ENCODE measurements at places on chromosomes 3 and 15.

- no peak for DNase-seq
These were observed 6.6 kb upstream of the MUC4 start for GRCh38 chr3:195818301-195818700.

DNA sequence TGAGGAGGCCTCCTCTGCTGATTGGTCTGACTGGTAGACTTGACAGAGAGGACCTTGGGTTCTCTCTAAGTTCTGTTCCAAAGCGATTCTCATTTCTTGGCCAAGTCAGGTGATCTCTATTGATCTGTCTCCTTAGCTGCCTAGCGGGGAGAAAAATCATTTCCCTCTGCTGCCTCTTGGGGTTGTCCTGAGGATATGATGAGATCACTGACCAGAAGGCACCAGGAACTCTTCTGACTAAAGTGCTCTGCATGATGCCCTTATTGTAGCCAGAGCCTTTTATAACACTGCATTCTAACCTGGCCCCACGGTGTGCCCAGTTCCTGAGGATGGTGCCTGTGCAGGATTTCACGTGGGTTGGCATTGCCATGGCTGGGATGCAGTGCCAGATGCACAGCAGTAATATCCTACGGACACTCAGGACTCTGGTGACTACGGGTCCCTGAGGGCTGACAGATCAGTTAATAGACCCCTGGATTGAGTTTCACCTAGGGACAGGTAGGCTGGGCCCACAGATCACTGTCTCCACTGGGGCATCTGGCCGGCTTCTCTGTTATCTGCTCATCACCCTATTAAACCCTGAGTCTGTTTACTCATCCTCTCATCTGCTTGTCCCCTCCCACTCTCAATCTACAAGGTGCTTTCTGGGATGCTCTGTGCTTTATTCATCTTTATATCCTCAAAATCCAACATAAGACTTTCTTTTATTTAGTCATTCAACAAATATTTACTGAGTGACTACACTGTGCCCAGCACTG, 3.9 kb upstream of the HEG1 start:
- DNase-seq = no peak

DNA sequence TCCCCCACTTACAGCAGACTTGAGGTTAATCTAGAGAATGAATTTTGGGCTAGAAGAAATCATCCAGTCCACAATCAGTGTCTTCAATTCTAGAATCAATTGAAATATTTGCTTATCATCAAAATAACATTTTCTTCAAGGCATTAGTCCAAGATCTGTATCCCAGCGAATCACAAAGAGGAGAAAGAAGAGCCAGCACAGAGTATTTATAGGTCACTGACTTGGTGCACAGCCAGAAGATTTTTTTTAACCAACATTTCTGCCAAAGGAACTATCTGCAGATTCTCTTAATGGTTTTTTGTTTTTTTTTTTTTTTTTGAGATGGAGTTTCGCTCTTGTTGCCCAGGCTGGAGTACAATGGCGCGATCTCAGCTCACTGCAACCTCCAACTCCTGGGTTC, 178.2 kb downstream of the TNIK start:
- no peak for DNase-seq

- no peak for DNase-seq
These were observed 774 bp downstream of the IMP3 start for GRCh38 chr15:75639191-75639708.

DNA sequence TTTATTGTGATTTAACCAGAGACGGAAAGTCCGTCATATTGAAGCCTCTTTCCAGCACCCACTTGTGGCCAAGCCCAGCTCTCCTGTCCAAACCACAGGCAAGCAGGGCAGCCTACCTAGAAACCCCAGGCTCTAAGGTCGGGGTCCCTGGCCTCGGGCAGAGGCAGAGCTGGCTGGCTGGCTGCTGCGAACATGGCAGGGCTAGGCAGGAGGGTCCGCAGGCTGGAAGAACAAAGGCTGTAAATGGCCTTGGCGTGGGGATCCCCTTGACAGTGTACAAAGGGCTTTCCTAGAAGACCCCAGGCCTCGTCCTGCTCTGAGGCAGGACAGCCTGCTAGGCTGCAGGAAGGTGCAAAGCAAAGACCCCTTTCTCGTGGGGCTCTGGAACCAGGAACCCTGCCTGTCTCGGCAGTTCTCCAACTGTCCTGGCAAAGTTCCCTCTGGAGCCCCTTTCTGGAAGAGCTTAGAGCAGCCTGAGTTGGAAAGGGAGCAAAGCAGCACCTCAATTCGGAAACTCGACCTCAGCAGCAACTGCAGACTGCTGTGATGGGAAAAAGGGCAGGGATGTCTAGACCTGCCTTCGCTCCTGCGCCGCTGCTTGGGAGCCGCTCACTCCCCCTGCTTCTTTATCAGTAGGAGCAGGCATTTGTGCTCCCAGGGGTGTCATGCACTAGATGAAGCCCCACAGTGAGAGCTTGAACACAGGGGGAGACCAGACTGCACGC, 8.5 kb downstream of the CALML4 start:
- no peak for DNase-seq

- DNase-seq = no peak
These were observed 249.9 kb upstream of the LRTM1 start for GRCh38 chr3:55177749-55178148.

GRCh38 chr3:125582707-125583106, 12.6 kb downstream of the OSBPL11 start:
- DNase-seq = no peak

DNA sequence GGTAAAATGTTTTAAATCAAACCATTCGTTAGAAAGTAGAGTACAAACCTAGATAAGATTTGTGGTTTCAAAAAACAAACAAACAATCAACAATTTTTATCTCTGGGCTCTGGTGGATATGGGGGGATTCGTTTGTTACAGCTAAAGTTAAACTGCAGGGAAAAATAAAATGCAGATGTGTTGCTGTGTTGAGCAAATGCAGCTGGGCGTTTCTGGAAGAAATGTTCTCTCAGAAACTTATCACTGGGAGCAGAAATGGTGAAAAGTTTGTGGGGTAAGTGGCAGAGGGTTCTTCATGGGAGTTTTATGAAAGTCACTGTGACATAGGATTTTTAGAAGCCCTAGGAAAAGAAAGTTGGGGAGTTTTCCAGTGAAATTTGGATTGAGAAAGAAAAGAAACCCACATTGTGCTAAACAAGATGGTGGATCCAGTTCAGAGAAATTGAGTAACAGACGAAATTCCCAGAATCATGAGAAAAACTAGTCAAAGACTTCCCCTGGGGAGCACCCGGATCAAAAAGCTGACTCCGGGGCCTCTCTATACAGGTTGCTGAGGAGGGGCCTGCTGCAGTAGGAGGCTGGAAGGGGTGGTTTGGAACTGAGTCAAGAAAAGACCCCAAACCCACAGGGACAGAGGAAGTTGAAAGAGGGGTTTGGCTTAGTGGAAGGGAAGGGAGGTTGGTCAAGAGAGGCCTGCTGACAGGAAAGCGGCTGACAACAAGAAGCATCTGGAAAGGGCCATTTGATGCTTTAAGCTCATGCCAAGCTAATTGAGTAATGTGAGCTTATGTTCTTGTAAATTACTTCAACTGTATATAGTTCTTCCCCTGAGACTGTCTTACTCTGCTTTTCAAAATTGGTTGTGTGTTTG, 108.7 kb downstream of the RARB start:
- no peak for DNase-seq

DNA sequence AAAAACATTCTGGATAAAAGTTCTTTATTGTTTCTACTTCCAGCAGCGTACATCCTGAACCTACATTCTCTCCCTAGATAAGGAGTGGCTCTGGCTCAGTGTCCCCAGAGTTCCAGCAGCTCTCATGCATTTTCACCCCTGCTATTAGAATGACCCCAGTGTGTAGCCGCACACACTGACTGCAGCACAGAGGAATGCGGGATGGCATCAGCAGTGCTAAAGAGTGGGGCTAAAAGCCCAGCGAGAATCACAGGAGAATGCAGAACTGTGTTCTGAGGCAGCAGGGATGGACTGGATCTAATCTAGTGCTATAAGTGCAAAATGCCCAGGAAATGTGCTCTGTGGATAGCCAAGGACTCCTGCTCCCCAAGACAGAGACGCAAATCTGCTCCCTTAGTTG, 66.4 kb upstream of the TJP1 start:
- DNase-seq = no peak

- DNase-seq = no peak
These were observed 5.3 kb upstream of the TYRO3 start for GRCh38 chr15:41553731-41554130.

- DNase-seq = no peak
These were observed 50.4 kb upstream of the CMSS1 start for GRCh38 chr3:99767291-99767690.

GRCh38 chr3:52317208-52318000, 1.3 kb downstream of the DNAH1 start:
- DNase-seq = no peak

DNA sequence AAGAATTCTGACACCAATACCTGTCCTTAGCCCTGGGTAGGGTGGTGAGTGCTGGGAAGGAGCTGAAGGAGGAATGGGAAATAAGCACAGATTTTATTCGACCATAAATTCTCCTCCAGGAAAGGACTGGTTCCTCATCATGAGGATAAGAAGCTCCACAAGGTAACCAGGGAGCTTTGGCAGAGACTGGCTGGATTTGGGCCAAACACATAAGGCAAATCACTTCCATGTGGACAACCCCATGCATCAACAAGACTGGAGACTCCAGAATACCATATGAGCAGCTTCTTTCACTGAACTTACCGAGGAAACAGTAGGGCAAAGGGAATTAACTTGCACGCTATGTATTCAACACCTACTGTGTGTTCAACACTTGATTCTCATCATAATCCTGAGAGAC, 312.5 kb downstream of the NTRK3 start:
- DNase-seq = no peak

GRCh38 chr3:38311476-38311875, 29.4 kb downstream of the SLC22A14 start:
- DNase-seq = peak; percentile 55

DNA sequence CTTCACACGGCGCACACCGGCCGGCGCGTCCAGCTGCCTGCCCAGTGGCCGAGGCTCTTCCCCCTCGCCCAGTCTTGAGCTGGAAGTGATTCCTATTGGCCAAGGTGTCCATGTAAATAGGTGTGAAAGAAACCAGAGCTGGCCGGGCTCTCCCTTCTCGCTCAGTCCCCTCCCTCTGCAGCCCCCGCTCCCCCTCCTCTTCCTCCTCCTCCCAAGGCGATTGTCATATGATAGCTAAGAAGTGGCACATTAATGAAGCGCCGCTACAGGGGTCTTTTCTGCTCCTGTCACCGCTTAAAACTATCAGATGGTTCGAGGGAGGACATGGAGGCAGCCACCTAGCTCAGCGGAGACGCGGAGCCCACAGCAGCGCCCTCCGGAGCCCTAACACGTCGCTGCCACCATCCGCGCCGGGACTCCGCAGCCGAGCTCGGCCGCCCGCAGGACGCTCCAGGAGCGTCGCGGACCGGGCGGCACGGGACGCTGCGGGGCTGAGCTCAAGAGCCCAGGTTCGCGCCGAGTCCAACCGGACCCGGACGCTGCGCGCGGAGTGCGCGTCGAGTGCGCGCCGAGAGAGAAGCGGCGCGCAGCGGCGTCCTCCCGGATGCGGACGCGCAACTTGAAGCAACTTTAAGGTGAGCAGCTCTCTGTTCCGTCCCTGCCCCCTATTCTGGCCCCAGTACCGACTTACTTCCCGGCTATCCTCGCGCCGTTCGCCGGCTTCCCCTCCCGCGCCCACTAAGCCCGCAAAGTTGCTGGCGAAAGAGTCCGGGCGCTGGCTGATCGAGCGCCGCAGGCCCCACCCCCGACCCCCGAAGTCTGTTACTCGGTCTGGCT, at the start of gene FOXB1:
Gene FOXB1 (plus strand): TSS at position 303 of the 837 bp plus-strand sequence. CDS start 653 bp downstream, outside the sequence.
- DNase-seq = no peak

DNA sequence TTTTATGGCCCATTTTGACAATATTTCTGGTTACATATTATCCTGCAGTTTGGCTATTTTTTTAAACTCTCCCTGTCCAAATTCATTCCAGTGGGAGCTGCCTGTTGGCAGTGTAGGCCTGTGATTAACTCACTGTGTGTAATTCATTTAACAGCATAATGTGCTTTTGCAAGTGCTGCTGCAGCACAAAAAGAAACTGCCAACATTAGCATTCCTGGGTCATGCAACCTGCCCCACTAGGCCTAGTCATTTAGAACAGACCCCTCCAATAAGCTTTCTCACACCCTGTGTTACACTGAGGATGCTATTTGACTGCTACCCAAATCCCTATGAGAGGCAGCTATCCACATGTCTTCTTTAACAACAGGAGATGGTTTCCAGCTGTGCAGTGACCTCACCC, 251.2 kb upstream of the UBE2E2 start:
- no peak for DNase-seq

GRCh38 chr3:139646512-139646911, 31.3 kb downstream of the NMNAT3 start:
- no peak for DNase-seq

- no peak for DNase-seq
These were observed 31.1 kb downstream of the ACAN start for GRCh38 chr15:88834211-88834812.

- DNase-seq = no peak
These were observed 367.5 kb upstream of the ZNF385D start for GRCh38 chr3:22118542-22118941.

DNA sequence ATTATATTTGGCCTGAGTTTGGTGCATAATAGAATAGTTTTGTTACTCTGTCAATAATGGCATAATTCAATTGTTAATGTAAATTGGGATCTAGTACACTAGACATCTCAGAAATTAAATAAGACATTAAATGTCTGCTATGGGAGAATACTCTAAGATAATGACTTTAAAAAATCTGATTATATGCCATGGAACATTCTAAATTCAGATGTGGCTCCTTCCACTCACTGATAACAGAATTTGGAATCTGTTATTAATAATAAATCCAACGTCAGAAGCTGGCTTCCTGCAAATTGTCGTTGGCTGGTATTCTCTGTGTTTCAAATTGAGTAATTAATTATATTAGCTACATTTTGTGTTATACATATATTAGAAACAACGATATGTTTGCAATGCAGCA, 258.1 kb downstream of the CNTN6 start:
- no peak for DNase-seq

- DNase-seq = no peak
These were observed 4.5 kb downstream of the SERPINI2 start for GRCh38 chr3:167469381-167469780.

DNA sequence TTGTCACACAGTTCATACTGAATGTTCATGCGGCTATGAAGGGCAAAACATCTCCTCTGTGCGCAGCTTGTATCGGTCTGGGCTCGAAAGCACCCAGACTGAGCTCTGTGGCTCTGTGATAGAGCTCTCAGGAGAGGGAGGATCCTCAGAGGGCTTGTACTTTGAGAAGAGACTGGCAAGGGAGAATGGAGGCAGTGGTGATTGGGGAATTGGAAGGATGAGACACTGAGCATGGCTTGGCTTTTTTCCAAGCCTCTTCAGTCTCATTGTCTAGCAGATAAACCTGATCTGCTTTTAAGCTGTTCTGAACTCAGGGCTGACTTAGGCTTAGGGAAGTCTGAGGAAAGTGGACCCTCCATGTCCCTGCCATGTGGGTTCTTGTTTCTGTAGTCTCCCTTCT, 43.0 kb downstream of the RAD54L2 start:
- no peak for DNase-seq

DNA sequence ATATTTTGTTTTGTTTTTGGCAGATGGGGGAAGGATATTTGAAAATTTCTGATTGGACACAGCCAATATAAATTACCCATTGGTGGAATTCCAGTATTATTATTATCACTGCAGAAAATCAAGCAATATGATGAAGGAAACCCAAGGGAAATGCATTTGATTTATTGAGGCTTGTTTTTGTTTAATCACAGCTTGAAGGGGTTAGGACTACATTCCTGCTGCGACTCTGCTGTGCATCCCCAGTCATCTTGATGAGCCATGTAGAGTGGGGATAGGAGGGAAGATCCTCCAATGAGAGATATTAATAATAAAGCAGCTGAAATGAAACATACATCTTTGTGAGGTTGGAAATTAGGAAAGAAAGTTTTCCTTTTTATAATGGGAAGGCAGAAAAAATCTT, 208.6 kb downstream of the GAP43 start:
- DNase-seq = no peak

GRCh38 chr3:176920766-176921160, 276.5 kb downstream of the TBL1XR1 start:
- no peak for DNase-seq

All from SIG-M5 (cell line).